Placental epithelial cell (primary cell): ENCODE measurements at places on chromosomes 16 and 17. TPM values are rescaled to one million over a fixed set of nuclear protein-coding genes. Genes with fewer than 3 reads are reported as not detected.

The HASPIN gene
- total RNA-seq: 3.1 and 3.4 TPM in 2 replicates

The FAM20A gene
- 0.39 TPM in 1 of 2 replicates, not detected in the other for total RNA-seq

The CCL5 gene
- not detected in 2 replicates for total RNA-seq

The KRT24 gene
- 573 and 600 TPM in 2 replicates for total RNA-seq

The CDH1 gene
- 4.3 and 64.7 TPM in 2 replicates for total RNA-seq

The MYL11 gene
- total RNA-seq: not detected in 2 replicates

The CDK5R1 gene
- total RNA-seq: 8.2 and 14.7 TPM in 2 replicates

The CFDP1 gene
- total RNA-seq: 26.8 and 40.8 TPM in 2 replicates
